ENCODE measurements at places on chromosomes 1 and 21.

DNA sequence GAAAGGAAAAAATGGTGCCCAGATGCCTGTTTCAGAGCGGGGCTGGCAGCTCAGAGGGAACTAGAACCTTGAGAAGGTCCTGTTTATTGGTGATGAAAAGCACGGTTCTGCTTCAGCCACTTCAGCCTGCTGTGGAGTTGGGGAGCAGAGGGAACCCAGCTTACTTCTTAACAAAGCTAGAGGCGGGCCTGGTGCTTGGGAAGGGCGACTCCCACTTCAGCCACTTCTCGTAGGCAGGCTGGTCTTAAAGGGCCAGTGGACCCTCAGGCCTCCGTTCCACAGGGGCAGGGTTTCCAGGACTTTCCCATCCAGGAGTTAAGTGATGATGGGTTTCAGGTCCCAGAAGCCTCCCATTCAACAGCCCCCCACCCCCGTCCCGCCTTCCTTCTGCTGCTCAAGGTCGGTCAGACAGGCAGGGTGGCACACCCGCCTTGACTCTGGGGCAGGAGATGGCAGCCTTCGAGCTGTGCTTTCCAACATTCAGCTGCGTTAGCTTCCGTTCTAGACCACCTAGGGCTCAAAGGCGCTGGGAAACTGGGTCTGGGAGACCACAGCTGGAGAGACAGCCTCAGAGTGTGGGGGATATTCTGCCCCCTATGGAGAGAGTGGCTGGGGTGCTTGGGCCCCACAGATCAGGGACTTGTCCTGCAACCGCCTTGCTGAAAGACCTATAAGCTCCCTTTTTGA is 3.4 kb downstream of the RUNX3 start:
- DNase-seq, result no peak

DNA sequence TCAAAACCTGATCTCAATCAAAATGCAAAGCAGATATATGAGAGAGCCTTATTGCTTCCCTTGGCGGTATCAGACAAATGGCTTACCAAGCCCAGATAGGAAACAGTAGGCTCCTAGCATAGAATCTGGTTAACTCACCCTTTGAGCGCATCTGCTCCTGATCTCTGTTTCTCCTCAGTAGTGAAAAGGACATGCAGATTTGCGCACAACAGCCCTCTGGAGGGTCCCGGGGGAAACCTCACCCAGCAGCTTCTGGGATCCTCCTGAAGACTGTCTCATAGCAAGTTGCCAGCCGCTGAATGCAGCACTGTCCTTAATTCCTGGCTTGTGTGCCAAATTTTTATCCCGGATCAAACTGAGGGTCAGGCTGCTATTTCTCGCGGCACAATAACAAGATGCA is 192.2 kb downstream of the FASLG start:
- DNase-seq, result no peak

DNA sequence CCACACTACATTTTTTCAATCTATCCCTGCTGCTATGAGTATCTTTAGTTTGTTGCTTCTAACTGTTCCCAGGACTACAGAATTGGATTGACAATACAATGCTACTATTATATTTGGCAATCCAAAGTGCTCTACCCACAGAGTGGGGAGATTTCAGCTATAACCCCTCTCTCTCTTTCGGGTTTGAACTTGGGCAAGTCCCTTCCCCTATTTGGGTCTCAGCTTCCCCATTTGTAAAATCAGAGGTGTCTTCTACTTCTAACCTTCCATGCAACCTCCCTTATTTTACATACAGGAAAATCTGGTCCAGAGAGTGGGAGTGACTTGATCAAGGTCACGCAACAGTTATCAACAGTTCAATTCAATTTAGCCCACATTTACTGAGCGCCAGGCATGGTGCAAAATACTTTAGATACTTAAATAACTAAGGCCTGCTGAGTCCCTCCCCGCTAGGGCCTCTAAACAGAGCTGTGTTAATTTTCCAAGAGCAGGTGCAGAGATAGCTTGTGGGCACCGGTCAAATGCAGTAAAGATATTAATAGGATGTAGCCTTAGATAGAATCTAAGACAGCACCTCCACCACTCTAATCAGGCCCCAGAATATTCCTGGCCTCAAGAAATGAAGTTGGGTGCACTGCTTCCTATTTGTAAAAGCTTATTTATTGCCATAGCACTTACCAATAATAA is 9.4 kb upstream of the GPX7 start:
- DNase-seq, result no peak

GRCh38 chr1:228415853-228416216 is 826 bp downstream of the TRIM17 start:
- no peak for DNase-seq

DNA sequence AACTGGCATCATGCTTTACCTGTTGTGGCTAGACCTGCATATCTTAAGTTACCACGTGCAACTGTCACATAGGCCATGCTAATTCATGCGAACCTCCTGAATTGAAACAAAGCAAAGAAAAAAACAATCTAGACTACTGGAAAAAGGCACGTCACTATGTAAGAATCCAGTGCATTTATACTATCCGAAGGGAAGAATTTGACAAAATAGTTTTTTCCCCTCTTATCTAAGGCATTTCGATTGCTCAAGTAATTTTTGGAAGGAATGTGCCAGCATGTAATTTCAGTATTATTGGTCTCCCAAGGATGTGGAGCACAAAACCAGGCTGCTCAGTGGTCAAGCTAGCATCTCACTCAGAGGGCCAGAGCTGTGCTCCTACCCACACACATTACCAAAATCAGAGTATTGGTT is 31.5 kb upstream of the C1orf198 start:
- DNase-seq, result no peak

- no peak for DNase-seq
These were observed 209.7 kb downstream of the PATJ start for GRCh38 chr1:61951731-61952580.

GRCh38 chr1:186033847-186034271 is 299.7 kb downstream of the HMCN1 start:
- DNase-seq, result no peak

DNA sequence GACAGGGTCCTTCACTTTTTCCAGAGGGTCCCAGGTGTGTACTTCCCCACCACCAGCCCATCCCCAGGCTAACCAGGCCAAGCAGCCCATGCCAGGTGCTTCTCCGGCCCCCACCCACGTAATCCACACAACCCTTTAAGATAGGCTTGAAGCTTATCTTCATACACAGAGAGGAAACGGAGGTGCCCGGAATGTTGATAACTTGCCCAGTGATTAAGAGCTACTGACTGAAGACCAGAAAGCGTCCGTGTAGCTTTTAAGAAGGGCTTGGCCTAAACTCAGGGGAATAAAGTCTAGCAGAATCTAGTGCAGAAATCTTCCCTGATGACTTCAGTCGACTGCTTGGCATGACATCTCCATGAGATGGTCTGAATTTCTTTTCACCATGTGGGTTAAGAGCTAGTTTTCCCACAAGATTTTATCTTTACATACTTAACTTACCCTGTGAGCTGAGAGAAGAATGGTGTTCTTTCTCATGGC is 138.7 kb downstream of the GALNT2 start:
- no peak for DNase-seq

DNA sequence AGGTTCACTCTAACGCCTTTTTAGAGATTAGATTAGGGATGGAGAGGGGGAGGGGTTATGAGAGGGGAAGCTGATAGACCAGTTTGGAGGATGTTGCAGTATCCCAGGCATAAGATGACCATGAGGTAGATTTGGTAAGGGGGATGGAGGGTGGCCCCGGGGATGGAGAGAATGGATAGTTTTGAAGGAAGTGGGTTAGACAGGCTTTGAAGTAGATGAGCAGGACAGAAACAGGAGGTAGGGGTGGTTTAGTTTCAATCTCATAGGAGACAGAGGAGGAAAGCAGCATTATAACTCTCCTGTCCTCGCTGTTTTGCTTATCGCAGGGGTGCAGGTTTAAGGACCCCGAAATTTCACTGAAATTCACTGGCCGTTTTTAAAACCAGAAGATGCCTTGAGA is 11.8 kb downstream of the UBIAD1 start:
- no peak for DNase-seq

DNA sequence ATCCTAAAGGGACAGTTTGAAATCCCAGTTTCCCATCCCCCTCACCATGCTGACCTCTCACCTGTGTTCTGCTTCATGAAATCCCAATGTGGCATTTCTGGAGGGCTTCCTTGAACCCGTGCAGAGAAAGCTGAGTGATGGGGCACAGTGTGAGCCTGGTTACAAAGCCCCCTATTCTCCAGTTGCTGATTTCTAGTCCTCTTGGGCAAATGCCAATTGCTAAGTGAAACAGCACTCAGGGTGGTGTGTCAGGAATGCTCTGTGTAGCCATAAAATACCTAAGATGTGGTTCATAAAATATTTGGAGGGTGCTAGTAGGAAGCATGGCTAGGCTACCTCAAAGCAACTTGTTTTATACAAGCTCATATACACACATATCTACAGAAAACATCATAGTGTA is 32.0 kb downstream of the SUSD4 start:
- no peak for DNase-seq

GRCh38 chr1:75796376-75797272 is at the start of gene MSH4:
TSS of gene MSH4 (plus strand) at chr1:75796882. CDS start at chr1:75796986, 104 bp downstream.
- DNase-seq, result no peak

GRCh38 chr1:71343686-71344416 is 263.0 kb upstream of the ZRANB2 start:
- no peak for DNase-seq

DNA sequence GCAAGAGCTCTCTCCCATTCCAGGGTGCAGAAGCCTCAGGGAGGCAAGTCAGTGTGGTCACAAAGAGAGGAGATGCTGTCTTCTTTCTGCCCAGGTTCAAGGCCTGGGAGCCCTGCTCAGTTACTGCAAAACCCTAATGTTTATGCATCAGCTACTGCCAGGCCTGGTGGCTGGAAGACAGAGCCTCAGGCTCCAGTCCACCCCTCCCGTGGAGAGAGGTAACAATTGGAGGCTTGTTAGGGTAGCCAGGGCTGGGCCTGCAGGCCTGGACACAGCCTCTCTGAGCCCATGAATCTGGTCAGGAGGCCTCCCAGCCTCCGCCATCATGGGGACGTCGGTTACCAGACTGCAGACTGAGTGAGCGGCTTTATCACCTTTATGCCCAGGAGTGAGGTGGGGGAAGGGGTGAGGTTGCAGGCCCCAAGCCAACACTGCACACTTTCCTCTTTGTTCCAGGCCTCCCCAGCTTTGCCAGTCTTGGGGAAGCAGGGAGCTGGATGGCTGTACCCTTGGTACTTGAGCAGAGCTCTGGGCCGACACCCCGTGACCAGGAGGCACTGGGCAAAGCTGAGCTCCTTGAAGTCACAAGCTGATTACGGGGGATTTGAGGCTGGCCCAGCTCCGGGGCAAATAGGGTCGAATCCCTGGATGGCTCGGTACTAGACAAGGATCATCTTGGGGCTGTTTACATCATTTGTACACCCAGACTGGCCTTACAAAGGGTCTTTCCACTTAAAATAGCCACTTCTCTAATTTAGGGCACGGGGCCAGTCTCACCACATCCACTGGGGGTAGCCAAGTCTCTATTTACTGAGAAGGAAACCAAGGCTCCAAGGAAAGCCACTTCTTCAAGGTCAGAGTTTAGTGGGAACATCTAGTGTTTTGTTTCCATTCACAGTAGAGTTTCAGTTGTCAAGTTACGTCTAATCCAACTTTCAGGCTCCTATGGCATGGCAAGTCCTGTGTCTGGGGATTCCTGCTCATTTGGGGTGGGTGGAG is 5.2 kb downstream of the SLC2A1 start:
- DNase-seq, result no peak

- DNase-seq, result peak; percentile 67
These were observed 53.5 kb downstream of the MIGA1 start for GRCh38 chr1:77832901-77833300.

DNA sequence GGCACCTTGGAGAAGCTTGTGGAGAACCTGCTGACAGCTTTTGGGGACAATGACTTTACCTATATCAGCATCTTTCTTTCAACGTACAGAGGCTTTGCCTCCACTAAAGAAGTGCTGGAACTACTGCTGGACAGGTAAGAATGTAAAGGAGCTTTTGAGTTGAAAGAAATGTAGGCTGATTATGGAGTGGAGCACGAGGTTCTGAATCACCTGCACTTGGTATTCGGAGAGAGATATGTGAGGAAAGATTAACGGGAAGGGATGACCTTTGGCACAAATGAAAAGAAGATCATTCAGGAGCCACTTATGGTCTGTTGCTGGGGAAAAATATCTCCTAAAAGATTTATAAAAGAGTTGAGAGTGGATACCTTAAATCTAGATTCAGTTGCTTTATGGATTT is 42.7 kb downstream of the RGL1 start:
- no peak for DNase-seq

DNA sequence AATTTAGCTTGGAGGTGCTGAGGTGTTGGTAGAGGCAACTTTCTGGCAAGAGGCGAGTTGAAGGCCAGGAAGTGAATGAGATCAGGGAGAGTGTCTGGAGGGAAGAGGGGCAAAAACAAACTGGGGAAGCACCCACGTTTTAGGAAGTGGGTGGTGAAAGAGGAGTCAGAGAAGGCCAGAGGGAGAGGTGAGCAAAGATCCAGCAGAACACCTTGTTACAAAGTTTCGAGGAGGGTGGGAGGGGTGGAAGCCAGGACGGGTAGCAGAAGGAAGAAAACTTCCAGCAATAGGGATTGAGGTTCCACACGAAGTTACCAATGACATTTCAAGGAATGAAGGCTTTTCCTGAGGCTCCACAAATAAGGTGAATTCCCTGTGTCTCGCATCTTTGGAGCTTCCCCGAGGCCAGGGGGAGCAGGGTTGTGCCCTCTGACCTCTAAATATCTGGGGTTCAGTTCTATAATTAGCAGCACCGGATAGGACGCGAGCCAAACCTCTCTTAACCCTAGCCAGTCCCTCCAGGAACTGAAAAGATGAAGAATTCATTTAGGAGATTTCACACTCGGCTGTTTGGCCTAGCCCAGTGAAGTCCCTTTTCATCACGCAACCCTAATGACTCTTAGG is 578 bp upstream of the SESN2 start:
- DNase-seq, result peak; percentile 8

DNA sequence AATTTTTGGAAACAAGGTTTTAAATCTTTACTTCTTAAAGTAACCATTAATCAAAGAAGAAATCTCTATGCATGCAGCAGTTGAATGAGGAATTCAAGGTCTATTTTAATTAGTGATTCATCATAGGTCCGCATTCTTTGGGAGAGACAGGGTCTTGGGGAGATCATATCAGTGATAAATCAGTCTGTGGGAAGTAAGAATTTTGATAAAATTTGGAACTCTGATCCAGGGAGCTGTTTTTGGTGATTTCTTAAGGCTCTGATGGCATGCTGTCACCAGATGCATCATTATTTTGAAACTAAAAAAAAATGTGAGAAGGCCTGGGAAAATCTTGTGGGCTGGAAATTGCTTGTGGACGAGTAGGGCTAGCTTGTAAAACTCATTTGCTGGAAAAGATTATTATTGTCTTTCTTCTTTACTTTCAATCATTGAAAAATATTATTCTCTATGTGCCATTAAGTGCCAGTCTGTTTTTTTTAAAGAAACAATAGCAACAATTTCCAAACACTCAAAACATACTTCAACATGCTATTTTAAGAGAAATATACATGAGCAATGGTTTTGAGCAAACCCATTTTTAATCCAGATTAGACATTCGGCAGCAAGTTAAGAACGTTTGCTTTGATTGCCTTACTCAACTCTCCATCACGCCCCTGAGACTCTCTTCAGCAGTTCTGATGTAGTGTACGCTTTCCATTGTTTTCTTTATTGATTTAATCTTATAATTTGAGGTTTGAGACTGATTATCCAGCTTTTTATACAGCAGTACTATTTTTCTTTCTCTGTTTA is 62.6 kb downstream of the ZBTB18 start:
- DNase-seq, result no peak

GRCh38 chr1:203308328-203308922 is 3.1 kb downstream of the BTG2 start:
- no peak for DNase-seq
